Naive B cell (primary cell): ENCODE measurements at places on chromosomes 4 and X.

GRCh38 chr4:134201216-134202161 is at the start of gene PABPC4L:
TSS of gene PABPC4L (minus strand) at chr4:134201789. CDS start at chr4:134201019, 770 bp downstream.
- no peak for DNase-seq

DNA sequence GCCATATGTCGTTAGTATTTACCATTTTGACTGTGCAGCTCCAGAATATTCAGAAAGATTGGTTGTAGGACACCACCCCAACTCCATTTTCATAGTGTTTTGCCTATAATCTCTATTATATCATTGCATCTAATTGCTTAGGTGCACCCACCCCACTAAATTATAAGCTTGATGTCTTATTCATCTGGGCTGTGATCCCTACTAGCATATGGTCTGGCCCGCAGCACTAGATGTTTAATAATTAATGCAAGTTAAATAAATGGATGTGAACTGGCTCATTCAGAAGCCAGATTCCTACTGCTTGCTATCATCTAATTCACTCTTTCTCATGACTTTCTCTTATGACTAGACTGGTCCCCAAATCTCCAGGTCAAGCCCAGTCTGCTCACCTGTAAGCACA is 143.5 kb downstream of the RELL1 start:
- DNase-seq, result no peak

- no peak for DNase-seq
Measured at GRCh38 chrX:19156186-19156585, 33.9 kb upstream of the ADGRG2 start.

DNA sequence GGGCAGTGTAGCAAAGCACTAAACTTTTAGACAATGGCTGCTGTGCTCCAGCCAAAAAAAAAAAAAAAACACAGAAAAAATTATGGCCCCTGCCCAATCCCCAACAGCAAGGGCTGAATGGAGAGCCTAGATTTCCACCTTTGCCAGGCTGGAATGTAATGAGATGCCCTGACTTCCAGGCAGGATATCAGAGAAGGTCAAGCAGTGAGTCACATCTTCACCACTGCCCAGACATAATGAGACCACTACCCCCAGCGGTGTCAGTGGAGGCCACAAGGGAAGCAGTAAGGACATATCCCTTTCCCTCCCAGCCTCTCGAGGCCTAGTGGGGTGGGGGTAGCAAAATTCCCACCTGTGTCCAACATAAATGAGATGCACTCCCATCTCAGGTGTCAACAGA is 216.3 kb upstream of the LEF1 start:
- DNase-seq, result no peak

DNA sequence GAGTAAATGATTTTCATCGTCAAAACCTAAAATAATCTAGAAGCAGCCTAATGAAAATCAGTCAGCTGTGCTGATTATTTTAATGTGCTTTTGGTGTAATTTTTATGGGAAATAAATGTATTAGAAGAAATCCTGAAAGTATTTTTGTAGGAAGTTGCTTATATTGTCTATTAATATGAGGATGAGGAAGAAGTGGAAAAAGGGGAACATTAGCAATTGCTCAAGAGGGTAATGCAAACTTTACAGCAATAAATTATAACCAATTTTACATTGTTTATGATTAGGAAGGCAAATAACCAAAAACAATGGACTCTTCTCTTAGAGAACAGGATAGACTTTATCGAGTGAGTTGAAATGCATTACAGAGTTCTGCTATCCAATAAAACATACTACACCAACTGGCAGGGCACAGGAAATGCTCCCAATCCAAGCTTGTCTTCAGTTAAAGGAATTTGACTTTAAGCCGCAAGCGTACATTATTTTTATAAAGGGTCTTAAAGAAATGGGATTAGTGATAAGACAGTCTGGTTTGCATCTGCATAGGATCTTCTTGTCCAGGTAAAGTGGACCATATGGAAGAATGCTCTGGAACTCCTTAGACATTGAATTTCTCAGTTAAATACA is 374.8 kb downstream of the PDGFC start:
- DNase-seq, result no peak

DNA sequence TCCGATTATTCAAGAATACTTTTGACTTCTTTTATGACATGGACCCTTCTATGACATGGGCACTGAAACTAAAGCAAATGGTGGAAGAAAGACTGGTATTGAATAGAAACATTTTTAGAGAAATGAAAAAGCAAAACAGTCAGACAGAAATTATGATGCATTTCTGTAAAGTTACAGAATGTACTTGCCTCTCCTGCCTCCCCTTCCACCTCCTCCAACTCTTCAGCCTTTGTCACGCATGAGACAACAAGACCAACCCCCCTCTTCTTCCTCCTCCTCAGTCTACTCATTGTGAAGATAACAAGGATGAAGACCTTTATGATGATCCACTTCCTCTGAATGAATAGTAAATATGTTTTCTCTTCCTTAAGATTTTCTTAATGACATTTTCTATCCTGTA is 46.3 kb upstream of the HUWE1 start:
- DNase-seq, result no peak

DNA sequence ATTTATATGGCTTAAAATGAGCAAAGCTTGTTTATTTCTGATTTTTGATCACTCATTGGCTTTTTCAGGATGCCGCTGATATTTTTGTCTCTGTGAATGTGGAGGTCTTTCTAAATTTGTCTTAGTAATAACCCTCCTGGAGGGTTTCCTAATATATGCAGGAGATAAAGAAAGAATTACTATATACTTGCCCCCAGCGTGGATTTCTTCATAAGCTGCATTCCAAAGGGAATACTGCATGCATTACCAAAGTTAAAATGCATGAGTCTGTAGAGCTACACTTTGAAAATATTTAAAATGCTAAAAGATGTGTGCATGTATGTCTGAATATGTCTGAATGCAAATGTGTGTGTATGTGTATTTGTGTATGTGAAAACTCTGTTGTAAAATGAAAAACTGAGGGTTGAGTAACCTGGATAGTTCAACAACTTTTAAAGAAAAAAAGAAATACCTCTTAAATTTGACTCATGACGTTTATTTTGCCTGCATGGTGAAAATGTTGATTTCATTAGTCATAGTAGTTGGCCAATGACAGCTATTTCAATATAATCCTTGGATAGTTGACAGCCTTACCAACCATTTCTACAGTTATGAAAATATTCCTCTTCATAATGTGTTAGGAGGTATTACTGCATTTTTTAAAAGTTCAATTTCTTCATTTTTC is 113.2 kb upstream of the ZNF827 start:
- DNase-seq, result no peak

- DNase-seq, result no peak
Measured at GRCh38 chr4:12492730-12493393, 991.3 kb downstream of the RAB28 start.
